Sciatic nerve (tissue), 2 donors: ENCODE measurements at places on chromosomes 11 and 22. TPM values are rescaled to one million over a fixed set of nuclear protein-coding genes. Genes with fewer than 3 reads are reported as not detected.

MUC15 gene
- total RNA-seq, result not detected

GRCh38 chr11:133082453-133082781 lies 449.9 kb downstream of the OPCML start:
- DNase-seq, result peak; percentile 72

GRCh38 chr11:46801694-46802470 lies 44.2 kb downstream of the CKAP5 start:
- DNase-seq, result no peak

CD248 gene
- total RNA-seq, result 35.1 TPM

DNA sequence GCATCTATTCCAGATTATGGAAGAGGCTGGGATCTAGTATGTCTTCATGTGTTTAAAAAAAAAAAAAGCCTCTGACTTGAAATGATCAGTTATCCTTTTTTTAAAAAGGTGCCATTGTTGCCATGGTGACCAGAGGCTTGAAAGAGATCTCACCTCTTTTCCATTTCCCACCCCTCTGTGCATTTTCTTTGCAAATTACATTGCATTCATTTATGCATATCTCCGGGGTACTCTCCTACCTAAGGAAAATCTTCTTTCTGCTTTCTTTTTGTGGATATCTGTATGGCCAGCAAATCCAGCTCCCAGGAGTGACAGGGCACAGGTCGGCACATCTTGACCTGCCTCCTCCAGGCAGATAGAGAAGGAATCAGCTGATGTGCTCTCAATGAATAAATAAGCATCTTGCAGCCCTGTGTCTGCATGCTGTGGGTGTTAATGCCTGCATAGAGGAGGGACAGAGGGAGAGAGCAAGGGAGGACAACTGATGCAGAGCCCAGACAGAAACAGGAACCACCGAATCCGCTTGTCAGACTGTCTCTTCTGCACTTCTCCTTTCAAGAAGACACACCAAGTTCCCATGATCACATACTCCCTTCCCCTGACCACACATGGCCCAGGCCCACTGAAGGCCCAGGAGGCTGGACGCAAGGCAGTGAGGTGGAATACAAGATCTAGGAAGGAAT lies 50.9 kb downstream of the CWC15 start:
- DNase-seq, result no peak

GRCh38 chr11:36744375-36745168 lies 146.5 kb upstream of the RAG2 start:
- DNase-seq, result peak; percentile 87

- DNase-seq, result no peak
Observed at GRCh38 chr11:73159297-73159696, 17.2 kb upstream of the FCHSD2 start.

- DNase-seq, result no peak
Observed at GRCh38 chr22:27996981-27997380, 77.9 kb upstream of the PITPNB start.

DNA sequence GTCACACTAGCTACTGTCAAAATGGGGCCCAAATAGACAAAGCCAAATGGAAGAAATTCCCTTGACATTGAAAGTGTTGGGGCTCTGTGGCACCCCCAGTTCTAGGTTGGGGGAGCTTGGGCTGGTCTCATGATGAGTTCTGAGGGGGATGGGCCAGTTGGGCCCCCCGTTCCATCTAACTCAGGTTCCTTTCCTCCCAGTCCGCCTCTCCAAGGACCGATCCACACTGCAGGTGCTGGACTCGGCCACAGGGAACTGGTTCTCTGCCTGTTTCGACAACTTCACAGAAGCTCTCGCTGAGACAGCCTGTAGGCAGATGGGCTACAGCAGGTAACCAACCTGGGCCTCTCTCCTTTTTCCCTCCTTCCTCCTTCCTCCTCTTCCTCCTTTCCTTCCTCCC lies 17.7 kb upstream of the SMIM35 start:
- DNase-seq, result peak; percentile 32

- no peak for DNase-seq
Observed at GRCh38 chr11:103055221-103055890, 36.6 kb downstream of the DCUN1D5 start.

- no peak for DNase-seq
Observed at GRCh38 chr11:22521226-22521625, 104.4 kb downstream of the FANCF start.

DNA sequence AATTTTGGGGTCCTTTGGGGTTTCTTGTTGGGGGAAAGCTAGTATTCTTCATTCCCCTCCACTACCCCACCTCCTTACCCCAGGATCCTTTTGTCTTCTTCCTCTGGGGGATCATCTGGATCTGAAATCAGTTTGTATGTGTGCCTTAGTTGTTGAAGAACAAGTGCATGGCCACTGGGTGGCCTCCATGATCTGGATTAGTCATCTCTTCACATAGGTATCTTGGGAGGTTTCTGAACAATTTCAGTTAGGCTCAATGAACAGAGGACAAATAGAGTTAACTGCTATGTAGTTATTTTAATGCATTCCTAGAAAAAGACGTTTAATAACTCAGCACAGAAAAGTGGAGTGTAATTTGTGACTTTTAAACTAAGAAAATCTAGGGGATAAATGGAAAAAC lies 7.1 kb upstream of the VWA5A start:
- no peak for DNase-seq

- no peak for DNase-seq
Observed at GRCh38 chr22:20238536-20238900, 29.6 kb downstream of the RTN4R start.

GRCh38 chr11:46238078-46238966 lies 39.1 kb upstream of the CREB3L1 start:
- DNase-seq, result peak; percentile 85

NDUFS3 gene
- total RNA-seq, result 46.0 TPM

GRCh38 chr22:48045369-48045768 lies 1282.9 kb downstream of the TBC1D22A start:
- no peak for DNase-seq

DNA sequence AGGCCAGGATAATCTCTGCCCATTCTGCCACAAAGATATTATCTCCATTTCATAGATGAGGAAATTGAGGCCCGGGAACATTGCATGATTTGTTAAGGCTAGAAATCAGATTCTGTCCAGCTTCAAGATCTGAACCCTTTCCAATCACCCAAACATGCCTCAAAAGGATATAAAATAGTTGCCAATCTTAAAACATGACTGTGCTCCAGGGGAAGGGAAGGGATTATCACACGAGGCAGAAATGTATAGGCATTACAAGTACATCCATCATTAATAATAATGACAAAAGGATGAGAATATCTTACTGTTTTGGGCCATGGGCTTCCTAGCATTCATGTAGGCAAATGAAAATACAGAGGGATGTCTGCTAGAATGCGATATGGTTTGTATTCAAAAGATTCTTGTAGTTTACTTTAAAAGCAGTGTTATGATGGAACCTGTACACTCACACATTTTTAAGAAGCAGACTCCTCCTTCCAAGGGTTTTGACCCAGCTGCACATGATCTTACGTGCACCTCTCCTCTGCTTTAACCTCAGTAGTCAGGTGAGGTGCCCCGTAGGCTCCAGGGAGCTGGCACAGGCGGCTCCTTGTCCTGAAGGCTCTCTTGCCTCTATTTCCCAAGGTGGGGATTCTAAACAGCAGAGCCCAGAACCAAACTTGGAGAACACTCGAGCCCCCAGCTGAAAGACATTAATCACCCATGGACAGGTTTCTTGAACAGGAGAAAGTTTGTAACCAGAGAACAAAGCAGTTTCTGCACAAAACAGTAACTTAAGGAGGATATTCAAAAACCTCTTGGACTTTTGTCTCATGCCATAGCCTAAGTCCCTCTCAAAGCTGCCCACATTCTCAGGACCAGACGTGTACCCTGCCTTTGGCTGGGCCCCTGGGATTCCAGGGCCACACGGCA lies 36.0 kb downstream of the PARVA start:
- DNase-seq, result no peak

GRCh38 chr11:6531267-6531752 lies 34.2 kb downstream of the DNHD1 start:
- DNase-seq, result no peak

CREB3L1 gene
- total RNA-seq, result 20.8 TPM

KIRREL3 gene
- 0.09 TPM for total RNA-seq

DNA sequence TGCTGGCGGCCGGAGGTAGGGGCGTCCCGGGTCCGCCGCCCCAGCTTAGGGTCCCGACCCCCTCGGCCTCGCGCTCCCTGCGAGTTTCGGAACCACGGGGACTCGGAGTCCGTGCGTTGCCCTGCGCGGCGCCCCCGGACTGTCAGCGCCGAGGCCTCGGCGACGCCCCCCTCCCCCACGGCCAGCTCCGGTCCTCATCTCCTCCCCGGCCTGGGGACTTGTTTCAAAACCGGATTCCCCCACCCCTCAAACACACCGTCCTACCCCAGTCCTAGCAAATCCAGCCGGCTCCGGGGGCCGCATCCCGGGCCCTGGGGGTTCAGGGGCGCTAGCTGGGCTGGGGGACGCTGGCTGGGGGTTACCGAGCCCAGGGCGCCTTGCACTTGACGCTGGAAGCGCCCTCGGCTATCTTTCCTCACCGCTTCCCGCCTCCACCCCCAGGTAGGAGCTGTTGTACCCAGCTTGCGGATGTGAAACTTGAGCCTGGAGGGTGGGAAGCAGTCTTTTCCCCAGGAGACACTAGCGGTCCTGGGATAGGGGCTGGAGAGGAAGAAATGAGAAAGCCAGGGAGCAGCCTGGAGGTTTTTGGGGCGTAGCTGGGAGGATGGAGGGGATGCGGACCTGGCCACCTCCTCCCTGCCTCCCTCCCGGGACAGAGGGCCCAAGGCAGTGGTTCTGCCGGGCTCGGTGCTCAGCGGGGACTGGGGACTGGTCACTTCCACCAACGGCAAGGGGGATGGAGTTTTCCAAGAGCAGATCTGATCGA lies 550 bp downstream of the FBLN1 start:
- no peak for DNase-seq

- no peak for DNase-seq
Observed at GRCh38 chr22:31100762-31101525, 6.4 kb downstream of the SELENOM start.

- DNase-seq, result no peak
Observed at GRCh38 chr22:32465661-32466060, 1.4 kb upstream of the BPIFC start.

CHORDC1 gene
- 44.5 TPM for total RNA-seq

DNA sequence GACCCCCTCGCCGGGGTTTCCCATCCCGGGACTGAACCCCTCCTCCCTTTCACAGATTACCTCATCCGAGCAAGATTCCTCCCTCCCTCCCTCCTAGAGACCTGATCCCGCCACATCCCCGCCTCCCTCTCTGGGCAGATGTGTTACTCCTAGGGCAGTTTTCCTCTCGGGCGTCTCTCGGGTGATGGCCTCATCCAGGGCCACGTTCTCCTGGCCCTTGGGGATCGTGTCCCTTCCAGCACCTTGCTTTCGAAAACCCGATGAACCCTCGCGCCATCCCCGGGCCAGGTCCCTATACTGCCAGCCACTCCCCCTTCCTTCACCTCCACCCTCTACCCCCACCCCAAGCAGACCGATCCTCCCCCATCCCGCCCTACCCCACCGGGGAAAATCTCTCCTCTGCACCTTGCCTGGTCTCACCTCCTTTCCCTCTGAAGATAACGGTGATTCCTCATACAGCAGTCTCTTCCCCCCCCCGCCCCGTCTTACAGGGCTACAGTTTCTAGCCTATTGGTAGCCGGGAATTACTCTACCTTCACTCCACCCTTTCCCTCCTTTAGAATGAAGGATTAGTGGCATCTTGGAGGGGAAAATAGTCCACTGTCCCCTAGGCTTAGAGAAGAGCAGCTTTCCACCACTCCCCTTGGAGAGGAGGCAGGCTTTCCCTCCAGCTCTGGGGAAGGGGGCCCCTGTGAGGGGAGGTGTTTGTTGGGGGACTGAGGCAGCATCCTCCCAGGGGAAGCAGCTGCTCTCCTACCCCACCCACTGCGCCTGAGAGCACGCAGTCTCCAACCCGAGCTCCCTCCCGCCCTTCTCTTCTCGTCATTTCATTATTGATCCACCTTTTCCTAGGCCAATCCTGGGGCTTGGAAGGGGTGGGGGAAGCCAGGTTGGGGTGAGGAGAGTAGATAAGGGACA lies 1.2 kb downstream of the KMT2A start:
- peak; percentile 59 for DNase-seq

DNA sequence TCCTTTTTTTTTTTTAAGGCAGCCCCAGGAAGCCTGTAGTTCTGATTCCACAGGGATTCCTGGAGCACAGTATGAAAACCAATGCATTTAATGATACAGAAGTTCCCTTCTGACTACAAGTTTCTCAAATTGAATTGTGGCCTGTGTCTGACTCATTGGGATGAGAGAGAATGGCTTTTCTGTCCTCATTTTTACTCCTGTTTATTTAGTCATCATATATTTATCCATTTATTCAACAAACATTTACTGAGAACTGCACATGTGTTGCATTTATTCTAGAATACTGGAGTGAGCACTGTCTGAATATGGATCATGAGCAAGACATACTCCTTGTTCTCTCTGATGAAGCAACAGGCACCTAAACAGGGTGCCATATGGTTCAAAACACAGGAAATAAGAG lies 231.2 kb downstream of the NTM start:
- DNase-seq, result no peak

PLXNB2 gene
- total RNA-seq, result 160 TPM

DNA sequence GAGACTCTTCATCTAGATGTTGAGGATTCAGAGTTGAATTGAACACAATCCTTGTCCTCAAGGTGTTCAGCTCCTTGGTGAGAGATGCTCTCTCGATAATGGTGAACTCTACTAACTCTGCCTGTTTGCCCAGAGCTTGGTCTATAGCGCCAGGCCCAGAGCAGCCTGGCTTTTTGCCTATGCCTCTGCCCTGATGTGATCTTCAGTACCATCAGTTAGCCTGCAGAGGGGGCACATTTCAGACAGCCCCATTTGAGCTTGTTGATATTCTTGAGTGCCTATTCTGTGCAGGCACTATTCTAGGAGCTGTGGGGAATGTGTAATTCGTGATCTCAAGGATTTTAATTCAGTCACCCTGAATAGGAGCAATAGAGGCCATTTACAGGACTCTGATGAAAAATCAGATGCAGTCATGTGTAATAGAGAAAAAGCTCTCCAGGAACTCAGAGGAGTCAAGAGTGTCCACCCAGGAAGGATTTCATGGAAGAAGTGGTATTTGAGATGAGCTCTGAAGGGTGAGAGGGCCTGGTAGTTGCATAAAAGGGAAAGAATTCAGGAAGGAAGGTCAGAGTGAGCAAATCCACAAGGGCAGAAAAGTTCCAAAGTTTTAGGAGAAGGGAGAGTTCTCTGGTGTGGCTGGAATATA lies 19.3 kb downstream of the GTPBP1 start:
- DNase-seq, result no peak

TP53I11 gene
- total RNA-seq, result 101 TPM

DNA sequence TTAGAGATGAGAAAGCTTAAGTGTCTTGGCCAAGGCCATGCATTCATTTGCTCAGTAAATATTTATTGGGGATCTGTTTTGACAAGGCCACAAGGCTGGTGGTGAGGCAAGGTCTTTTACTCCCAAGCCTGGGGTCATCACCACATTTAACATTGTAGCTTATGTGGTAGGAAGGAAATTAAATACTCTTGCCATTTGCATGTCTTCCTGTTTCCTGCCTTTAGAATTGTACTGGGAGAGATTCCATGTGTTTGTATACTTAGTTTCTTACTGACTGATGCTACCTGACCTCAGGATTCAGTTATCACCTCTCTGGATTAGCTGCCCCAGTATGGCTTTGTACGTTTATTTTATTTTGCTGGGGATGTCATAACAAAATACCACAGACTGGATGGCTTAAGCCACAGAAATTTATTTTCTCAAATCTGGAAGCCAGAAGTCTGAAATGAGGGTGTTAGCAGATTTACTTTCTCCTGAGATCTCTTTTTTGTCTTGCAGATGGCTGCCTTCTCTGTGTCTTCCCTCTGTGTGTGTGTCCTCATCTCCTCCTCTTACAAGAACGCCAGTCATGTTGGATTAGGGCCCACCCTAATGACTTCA lies 44.8 kb downstream of the SPECC1L start:
- DNase-seq, result no peak

OSBP2 gene
- total RNA-seq, result 12.0 TPM

GRCh38 chr11:125874556-125875124 lies 12.8 kb upstream of the HYLS1 start:
- DNase-seq, result peak; percentile 68
